ENCODE measurements at places on chromosomes 4 and X.

GRCh38 chr4:184282895-184283654 is 65.4 kb upstream of the ENPP6 start:
- no peak for DNase-seq

- DNase-seq, result no peak
Observed at GRCh38 chr4:84948056-84948455, 18.4 kb downstream of the WDFY3 start.

GRCh38 chrX:85963736-85964135 is 83.6 kb downstream of the CHM start:
- DNase-seq, result no peak

- DNase-seq, result no peak
Observed at GRCh38 chrX:97155816-97156215, 272.1 kb downstream of the RPA4 start.

GRCh38 chr4:39456946-39457763 is 1.6 kb downstream of the RPL9 start:
- DNase-seq, result no peak

DNA sequence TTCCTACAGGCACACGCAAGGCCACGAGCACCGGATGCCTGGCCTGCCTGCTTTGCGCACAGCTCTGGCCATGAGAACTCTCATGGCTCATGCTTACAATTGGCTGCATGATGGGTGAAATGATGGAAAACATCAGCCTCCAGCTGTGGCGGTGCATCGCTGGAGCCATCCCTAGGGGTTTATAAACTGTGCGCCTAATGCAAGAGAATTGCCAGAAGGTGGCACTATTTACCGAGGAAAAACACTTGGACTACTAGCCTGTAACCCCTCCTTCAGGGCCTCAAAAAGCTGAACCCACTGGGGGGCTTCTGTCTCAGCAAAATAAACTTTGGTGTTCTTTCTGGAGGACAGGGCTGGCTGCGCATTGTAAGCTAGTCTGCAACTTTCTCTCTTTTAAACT is 51.9 kb downstream of the PHKA2 start:
- no peak for DNase-seq

DNA sequence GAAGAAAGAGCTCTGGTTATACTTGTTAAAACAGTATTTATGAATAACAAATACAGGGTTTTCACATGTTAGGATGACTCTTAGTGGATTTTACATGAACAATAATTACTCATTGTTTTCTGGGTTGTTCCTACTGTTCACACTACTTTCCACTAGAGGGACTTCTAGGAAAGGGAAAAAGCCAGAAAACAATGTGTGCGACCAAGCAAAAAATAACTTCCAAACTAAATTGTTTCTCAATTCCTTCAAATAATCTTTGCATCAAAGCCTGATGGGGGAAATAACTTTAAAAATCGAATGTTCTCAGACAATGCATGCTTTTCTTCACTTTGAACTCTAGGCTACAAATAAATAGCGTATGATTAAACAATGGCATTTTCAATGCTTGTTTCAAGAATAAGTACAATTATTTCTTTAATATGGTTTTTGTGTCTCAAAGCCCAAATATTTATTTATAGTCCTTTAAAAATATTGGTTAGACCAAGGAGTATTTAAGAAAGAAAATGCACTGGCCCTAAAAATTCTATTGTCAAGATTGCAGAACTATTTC is 72.1 kb upstream of the ETNPPL start:
- DNase-seq, result no peak

DNA sequence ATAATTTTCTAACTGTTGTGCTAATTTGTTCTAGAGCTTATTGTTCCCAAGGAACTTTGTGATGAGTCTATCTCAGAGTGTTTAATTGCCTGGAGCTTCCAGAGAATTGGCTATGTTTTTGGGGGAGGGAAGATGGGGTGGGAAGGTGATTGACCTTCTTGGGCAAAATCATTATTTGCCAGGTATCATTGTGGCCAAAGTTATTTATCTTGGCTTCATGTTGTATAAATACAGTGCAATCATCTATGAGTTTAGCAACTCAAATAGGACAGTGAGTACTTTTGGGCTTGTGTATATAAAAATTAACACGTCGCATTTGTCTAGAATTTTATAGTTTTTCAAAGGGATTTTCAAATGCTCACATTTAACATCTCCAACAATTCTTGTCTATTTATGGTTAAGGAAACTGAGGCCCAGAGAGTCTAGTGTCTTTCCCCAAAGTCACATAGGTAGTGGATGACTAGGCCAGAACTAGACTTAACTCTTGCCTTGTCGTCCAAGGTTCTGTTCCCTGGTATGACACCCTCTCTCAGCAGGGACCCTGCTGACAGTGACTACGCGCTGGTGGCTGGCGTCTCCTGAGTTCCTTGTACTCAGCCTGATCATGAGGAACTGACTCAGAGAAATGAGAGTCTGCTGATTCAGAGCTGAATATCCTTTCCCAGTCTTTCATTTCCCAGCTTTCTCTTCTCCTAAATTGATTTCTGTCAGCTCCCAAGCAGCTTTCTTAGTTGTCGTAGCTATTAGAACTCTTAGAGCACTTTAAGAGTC is 27.7 kb downstream of the FNIP2 start:
- DNase-seq, result no peak

- no peak for DNase-seq
Observed at GRCh38 chrX:73799888-73800287, 236.9 kb downstream of the CHIC1 start.

DNA sequence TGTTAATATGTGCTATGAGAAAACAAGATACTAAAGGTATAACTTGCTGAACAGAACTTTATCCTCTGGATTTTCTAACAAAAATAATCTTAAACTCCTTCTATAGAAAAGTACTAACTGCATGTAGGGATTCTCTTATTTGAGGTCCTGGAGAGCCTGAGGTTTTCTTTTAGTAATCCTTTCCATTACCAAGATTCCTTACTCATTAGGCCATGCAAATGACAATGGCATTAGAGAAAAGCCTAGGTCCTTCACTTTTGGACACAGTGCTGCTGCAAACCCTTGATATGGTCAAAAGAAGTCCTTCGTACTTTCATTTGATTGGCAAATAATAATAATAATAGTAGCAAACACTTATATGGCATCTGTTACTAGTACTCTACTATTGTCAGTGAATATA is 3.2 kb downstream of the MMRN1 start:
- no peak for DNase-seq

GRCh38 chr4:27215220-27215826 is 354.7 kb downstream of the STIM2 start:
- DNase-seq, result no peak

- no peak for DNase-seq
Observed at GRCh38 chrX:39577985-39578869, 519.5 kb downstream of the BCOR start.

- no peak for DNase-seq
Observed at GRCh38 chr4:73943555-73943954, 38.3 kb downstream of the PF4 start.

DNA sequence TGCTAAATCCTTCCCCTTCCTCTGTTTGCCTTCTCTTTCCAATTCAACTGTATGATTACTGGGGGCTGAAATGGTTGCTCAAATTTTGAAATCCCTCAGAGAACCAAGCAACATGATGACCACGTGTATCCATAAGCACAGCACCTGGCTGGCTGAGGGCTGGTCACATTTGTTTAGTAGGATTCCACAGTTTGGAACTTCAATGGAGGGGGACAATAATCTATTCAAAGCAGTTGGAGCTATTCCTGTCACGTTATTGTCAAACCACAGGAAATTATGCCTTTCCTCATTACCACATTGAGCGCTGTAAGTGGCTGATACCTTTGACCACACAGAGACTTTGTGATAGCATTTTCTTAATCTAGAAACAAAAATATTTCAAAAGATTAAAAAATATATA is 7.0 kb downstream of the TMSB4X start:
- no peak for DNase-seq

- no peak for DNase-seq
Observed at GRCh38 chr4:10035130-10035529, 13.8 kb upstream of the SLC2A9 start.

GRCh38 chr4:154569028-154569427 is 6.2 kb downstream of the FGB start:
- no peak for DNase-seq

DNA sequence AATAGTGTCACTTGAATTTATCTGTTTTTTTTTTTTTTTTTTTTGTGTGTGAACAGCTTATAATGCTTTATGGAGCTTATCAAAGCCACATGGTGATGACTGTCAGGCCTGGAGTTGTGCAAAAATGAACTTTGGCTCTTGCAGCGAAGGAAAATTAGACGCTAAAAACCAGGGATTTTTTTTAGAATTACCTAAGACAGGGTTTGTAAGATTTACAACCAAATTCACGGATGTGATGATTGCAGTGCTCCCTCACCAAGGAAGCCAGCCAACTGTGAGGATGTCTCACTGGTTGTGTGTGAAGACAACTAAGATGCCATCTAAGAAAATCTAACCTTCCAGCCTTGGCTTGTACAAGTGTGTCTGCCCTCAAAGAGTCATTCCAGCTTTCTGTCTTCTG is 127.1 kb upstream of the SLC4A4 start:
- no peak for DNase-seq

- DNase-seq, result no peak
Observed at GRCh38 chrX:138481649-138482048, 229.9 kb downstream of the FGF13 start.

GRCh38 chrX:107485013-107485412 is 35.6 kb downstream of the FRMPD3 start:
- no peak for DNase-seq

DNA sequence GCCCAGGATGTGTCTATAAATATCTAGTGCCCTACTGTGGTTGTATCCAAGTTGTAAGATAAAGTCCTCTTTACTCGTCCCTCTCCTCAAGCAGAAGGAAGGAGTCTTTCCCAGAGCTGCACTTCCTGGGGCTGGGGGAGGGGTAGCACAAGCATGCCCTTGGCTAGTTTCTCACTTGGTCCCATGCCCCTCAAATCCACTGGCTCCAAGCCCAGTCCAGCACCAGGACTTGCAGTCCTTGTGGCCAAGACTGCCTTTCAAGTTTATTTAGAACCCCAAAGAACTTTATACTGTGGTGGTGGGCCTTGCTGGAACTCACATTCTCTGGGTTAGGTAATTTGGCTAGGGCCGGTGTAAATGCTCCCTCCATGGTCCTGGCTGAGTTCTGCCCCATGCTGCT is 43.2 kb upstream of the SLC10A4 start:
- no peak for DNase-seq

DNA sequence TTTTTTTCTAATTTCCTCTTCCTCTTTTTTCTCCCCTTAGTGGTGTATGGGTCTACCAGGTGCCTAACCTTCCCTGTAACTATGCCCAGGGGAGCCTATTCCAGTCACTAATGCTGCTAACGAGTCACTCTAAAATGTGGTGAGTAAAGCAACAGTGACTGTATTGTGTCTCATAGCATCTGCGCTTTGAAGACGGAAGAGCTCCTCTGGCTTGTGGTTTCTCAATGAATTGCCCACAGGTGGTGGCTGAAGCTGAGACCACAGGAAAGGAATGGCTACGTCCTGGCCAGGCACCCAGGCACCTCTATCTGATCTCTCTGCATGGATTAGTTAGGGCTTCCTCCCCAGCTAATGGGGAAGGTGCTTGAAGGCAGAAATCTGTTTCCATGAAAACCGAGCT is 763.5 kb upstream of the FRG1 start:
- no peak for DNase-seq

DNA sequence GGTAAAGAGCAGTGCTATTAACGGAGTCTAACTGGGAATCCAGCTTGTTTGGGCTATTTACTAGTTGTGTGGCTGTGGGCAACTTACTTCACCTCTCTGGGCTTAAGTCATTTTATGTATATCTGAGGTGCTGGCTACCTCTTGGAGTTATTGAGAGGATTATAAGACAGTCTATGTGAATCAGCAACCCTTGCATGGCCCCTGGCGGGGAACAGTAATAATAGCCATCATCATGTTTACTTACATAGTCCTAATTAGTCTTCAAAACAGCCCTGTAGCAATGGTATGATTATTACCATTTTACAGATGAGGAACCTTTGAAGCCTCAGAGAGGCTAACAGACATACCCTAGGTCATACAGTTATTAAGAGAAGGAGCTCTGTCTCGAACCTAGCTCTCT is 1.5 kb downstream of the HPRT1 start:
- DNase-seq, result no peak

- DNase-seq, result no peak
Observed at GRCh38 chr4:120549011-120549570, 373.4 kb downstream of the PRDM5 start.

GRCh38 chr4:6308899-6309643 is 39.4 kb downstream of the WFS1 start:
- peak; percentile 5 for DNase-seq

DNA sequence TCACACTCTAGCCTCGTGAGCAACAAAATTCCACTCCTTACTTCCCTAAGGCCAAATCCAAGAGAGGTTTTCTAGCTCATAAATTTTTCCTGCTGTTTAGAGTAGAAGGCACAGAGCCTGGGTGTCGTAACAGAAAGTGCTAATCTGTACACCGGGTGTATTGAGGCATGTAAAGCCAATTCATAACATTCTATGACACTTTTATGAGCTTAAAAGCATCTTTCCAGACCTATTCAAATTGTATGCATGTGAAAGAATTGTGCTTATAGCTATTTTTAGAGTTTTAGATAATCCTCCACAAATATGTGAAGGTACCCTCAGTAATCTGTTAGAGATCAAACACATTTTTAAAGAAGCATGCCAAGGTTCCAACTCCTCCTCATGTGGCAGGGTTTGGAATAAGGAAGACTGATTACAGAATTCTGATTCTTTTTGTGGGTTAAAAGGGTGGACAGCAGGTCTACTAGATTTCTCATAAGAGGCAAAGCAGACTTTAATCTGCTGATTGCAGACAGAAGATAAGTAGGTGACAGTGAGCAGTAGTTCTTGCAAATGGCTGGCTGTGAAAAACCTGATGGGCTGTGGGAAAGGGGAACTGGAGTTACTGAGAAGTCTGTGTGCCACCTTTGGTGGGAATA is 25.5 kb upstream of the LRCH2 start:
- no peak for DNase-seq

DNA sequence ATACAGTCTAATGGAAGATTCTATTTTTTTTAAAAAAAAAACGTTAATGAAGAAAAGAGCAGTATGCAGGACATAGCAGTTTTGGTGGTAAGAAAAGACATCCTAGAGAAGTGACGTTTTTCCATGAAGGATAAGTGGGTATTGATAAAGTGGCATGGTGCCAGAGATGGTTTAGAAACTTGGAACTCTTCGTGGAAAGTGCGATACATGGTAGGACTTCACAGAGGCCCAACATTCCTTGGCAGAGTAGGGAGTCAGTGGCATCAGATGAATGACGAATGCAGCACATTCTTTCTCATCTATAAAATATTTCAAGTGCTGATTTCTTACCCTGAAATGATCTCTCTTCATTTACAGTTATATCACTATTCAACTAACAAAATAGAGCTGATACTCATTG is 298.7 kb downstream of the CCSER1 start:
- DNase-seq, result no peak

DNA sequence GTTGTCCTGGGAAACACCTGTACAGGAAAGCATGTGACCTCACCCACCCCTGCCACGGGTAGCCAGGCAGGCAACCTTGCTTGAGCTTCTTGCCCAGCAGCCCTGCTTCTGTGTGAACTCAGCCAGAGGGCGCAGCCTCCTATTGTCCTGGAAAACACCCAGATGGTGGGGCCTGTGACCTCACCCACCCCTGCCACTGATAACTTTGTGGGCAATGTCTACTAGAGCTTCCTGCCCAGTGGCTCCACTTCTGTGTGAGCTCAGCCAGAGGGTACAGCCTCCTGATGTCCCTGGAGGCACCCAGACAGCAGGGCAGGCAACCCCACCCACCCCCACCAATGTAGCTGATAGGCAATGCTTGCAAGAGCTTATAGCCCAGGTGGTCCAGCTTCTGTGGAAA is 146.3 kb downstream of the DTHD1 start:
- DNase-seq, result no peak

Data from NCI-H774 (cell line).